ENCODE measurements at places on chromosomes 5 and 9. TPM values are rescaled to one million over a fixed set of nuclear protein-coding genes. Genes with fewer than 3 reads are reported as not detected.

The ZNF462 gene
- 5.5 TPM for polyA plus RNA-seq

DNA sequence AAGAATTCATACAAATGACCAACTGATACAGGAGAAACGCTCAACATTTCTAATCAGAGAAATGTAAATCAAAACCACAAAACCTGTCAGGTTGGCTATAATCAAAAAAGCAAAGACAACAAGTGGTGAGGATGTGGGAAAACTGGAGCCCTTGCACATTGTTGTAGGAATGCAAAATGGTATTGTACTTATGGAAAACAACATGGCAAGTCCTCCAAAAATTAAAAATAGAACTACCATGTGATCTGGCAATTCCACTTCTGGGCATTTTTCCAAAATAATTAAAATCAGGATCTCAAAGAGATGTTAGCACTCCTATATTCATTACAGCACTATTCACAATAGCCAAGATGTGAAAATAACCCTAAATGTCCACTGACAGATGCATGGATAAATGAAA is 76.1 kb downstream of the FNIP1 start:
- H3K4me1 ChIP-seq: peaks cover 7% of the 10 kb centered on the region
- no peak overlapping the region for H3K4me3 ChIP-seq
- H3K27me3 ChIP-seq: no peaks in the 10 kb centered on the region
- no peak overlapping the region for H3K27ac ChIP-seq

DNA sequence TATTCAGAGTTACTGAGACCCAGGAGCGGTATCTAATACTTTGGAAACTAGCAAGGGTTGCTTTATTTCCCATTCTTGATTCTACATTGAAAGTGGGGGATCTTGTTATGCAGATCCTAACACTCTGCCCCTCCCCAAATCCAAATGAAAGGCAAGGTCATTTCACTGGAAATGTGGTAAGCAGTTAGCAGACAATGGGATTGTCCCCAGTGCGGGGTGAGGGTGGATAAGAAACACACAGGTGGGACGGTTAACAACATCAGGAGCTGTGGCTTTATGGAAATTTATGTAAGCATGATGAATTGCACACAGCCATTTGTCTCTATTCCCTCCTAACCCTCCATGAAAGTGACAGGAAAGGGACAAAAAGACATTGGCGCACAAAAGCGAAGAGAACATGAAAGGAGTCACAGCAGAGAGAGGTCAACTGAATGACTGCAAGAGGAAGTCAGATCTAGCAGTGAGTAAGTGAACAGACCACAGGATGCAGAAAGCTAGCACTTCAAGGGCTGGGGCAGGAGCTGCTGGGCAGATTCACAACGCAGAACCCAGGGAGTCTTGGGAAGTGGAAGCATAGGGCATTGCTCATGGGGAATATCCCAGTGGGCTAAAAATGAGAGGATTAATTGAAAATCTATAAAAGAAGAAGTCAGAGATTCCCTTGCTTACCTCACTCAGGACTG is 184.4 kb downstream of the HSD17B3 start:
- H3K36me3 ChIP-seq: no peaks in the 10 kb centered on the region
- H3K4me1 ChIP-seq: peaks cover 14% of the 10 kb centered on the region
- DNase-seq: no peak
- H3K27ac ChIP-seq: no peak overlapping the region
- H3K4me3 ChIP-seq: no peak overlapping the region

DNA sequence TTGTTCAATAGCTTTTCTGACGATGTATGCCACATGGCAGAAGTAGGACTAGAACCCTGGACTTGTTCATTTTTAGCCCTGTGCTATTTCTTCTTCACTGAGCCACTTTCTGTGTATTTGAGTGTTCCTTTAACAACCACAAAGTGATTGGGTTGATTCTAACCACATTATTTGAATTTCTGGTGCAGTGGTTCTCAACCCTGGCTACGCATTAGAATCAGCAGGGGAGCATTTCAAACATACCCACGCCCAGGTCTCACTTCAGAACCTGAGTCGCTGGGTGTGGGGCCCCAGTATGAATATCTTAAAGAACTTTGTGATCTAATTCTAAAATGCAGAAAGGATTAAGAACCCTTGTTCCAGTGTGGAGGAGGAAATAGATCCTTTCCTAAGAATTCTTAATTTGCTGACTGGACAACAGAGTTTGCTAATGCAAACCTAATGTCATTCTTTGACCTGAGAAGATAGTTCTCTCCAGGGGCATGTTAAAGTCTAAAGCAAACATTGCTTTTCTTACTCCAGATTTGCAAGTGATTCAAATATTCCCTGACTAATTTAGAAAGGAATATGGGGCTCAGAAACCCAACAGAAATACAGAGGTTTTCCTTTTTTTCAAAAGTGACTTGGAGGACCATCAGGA is 75.4 kb upstream of the GDNF start:
- no peak overlapping the region for H3K4me3 ChIP-seq
- H3K27me3 ChIP-seq: peaks cover 38% of the 10 kb centered on the region
- H3K36me3 ChIP-seq: no peaks in the 10 kb centered on the region
